ENCODE measurements at places on chromosomes 7 and 10. TPM values are rescaled to one million over a fixed set of nuclear protein-coding genes. Genes with fewer than 3 reads are reported as not detected.
A peak's percentile ranks its signal among the peaks of the same experiment; 100 is the strongest.

DNA sequence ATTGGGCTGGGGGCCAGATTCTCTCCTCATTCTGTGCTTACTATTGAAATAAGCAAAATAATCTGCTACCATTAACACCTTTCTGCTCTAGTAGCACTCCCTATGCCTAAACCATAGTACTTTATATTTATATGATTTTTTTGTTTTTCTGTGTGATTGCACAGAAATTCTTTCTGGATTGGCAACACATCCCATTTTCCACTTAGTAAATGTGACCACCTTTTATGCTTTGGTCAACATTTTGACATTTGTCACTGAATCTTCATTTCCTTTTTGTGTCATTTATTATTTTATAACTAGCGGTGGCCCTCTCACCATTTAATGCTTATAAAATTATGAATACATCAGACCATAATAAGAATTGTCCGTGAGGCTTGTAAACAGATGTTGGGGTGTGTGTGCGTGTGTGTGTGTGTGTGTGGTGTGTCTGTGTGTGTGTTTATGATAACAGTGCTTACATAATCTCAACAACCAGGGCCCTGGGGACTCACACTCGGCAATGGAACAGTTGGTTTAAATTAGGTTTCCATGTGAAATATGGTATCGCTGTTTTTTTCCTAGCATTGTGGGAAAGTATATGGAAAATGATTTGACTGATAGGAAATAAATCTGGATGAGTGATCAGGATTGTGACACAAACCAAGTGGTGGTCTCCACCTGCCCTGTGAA is 138.9 kb downstream of the NOC3L start:
- DNase-seq: no peak

PPP1R3A gene
- total RNA-seq: 45.1 TPM

- no peak for DNase-seq
Measured at GRCh38 chr7:69608878-69609277, 10.6 kb downstream of the AUTS2 start.

GRCh38 chr7:38655833-38656774 is 24.9 kb upstream of the AMPH start:
- peak; percentile 22 for DNase-seq

TBX20 gene
- not detected for total RNA-seq

ARMC3 gene
- total RNA-seq: not detected

GRCh38 chr7:31814187-31814586 is 127.2 kb downstream of the PPP1R17 start:
- DNase-seq: no peak

GRCh38 chr10:84540022-84540616 is 211.7 kb downstream of the CCSER2 start:
- DNase-seq: no peak

DNA sequence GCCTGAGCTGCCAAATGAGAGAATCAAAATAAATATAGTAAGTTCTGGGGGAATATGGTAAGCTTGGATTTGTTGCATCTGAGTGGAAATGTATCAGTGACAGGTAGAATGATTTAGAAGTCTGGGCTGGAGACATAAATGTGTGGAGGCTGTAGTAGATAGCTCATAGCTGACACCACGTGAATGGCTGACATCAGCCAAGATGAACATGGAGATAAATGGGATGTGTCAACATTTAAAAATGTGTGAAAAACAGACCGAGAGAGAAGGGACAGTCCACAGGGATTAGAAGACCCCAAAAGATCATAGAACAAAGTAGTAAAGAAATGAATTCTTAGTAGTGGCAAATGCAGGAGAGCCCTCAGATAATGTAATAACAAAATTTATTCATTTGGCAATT is 40.9 kb downstream of the NAMPT start:
- DNase-seq: no peak

GPR85 gene
- total RNA-seq: 0.82 TPM

- DNase-seq: no peak
Measured at GRCh38 chr10:125451319-125451718, 231.6 kb downstream of the TEX36 start.

GRCh38 chr7:142615508-142615907 is 133.8 kb upstream of the PRSS1 start:
- no peak for DNase-seq

DNA sequence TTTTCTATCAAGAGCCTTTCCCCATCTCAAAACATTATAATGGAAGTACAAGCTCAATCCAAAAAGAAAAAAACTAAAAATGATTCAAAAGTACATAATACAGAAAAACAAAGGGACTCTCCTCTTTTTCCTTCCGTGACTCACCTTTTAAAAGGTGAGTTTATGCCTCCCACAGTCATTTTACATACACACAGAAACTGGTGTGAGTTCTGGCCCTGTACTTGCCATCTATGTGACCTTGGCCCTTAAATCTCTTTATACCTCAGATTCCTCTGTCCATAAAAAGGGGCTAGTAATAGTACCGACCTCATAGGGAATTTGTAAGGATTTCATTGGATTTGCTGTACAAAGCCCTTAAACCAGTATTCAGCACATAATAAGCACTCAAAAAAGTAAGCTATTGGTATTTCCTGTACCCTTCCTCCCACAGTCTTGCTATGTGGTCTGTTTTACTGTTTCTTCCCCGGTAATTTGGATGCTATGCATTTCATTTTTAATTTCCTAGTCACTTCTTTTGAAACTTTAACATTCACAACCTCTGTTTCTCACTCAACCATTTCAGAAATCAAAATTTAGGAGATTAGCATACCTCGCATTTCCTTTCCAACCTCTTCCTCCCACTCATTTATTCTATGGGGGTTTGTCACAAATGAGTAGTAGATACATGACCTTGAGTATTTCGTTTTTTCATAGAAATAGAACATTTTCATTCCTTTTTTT is 39.0 kb downstream of the STK17A start:
- no peak for DNase-seq

DNA sequence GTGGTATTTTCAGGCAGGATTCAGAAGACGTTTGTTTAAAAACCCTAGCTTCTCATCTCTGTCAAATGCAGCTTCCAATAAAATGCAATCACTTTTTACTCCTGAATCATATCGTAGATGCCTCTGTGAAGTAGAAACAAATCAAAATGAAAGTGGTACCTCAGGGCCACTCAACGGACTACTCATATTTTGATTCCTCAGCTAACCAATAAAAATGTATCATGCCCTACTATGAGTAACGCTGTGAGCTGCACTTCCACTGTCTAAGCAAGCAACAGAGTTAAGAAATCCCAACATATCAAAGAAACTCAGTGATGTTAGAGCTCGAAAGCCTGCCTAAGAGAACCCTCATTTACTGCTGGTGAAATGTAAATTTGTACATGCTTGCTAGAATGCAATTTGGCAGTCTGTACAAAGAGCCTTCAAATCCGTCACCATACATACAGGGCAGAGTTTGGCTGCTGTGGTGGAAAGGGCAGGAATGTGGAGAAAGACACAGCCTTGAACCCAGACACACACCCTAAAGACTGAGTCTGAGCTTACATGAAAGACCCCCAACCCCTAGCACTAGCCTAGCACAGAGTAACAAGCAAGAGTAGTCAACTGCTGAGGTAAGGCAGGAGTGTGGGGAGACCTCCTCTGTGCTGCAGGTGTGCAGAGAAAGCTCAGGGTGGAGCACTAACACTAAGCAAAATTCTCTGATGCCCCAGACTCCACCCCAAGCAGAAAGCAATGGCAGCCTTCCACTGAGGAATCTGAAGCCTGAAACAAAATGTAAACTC is 151.5 kb downstream of the ANK3 start:
- no peak for DNase-seq

DNA sequence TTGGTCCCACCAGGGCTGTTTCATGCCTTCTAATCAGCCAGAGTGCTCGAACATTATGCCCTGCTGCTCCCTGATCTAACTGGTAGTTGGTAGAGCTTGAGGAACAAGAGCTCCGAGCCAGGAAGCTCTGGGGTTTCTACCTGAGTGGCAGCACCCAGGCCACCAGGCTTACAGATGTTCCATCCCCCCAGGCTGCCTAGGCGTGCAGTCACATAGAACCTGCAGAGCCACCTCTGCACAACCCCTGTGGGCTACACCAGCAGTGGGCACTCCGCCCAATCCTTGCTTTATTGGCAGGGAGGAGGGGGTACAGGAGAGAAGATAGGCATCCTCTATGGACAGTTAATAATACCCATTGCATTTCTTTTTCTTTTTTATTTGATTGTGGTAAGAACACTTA is 21.8 kb downstream of the MAP3K8 start:
- no peak for DNase-seq

EBLN1 gene
- not detected for total RNA-seq

GRCh38 chr7:17971411-17971810 is 31.1 kb upstream of the SNX13 start:
- DNase-seq: no peak

- no peak for DNase-seq
Measured at GRCh38 chr7:107538001-107538400, 25.7 kb downstream of the COG5 start.

- DNase-seq: no peak
Measured at GRCh38 chr10:17368708-17369272, 85.6 kb downstream of the ST8SIA6 start.

DNA sequence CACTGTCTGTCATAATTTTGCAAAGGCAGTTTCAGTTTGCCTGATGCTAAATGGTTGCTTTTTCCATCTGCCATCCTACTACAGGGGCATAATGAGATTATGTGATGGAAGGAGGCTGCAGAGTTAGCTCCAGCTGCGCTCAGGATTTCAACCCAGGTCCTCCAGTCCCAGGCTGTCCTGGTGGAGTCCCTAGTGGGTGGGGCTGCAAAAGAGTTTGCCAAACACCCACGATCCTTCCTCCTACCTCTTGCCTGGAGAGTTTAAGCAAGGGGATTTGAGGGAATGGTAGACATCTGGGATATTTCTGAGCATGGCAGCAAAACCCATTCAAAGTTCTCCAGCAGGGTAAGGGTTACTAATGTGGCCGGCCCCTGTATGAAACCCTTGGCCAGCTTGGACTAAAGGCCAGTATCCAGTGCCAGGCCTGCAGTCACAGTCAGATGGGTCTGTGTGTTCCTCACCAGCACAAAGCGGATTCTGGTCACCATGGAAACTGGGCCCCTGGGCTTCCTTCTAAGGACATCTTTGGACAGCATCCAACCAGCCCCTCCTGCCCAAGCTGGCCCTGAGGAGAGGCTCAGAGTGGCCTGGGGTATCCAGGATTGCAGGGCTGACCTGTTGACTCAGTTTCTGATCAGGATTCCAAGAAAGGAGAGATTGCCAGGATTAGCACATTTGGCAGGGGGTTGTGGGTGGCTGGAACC is 42.7 kb upstream of the CHST3 start:
- no peak for DNase-seq

- no peak for DNase-seq
Measured at GRCh38 chr10:122138831-122139625, 132.1 kb upstream of the BTBD16 start.

DNA sequence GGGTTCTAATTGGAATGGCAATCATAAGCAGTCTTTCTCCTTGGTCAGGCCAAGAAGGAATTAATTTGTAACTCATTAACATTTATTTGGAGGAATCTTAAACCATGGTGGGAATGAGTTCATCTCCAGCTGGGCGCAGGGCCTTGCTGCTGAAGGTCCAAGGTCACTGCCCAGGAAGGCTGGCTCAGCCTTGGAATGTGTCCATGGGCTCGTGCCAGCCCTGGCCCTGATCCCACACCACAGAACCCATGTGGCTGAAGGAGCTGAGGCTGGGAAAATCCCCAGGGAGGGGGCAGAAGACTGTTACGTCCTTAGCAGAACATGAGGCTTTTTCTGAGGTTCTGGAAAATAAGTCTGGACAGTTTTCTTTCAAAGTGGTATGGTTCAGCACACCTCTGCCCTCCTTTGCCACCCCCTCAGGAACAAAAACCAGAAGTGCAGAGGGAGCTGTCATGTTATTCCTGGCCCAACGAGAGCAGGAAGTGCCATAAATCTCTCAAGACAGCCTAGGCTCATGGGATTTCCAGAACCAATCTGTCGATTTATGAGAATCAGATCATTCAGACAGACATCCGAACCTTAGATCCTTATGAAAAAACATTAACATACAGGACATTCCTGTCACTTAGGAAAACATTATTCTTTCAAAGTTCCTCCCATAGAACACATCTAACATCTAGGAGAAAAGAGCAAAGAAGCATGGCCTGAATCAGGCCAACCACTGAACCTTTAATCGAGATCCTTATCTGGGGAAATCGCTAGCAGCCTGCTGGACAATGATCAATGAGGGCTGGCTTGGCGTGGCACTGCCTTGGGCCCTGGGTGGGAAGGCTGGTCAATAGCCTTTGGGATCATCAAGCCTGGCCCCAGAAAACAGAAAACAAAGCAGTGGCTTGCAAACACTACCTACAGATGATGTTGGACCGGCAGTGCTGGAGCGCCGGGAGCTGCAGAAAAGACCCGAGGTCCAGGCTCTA is 134.3 kb downstream of the TAX1BP1 start:
- DNase-seq: no peak

GRCh38 chr10:6729861-6730344 is 149.8 kb upstream of the PRKCQ start:
- no peak for DNase-seq

- no peak for DNase-seq
Measured at GRCh38 chr10:87622314-87623004, 37.2 kb upstream of the PAPSS2 start.

DNA sequence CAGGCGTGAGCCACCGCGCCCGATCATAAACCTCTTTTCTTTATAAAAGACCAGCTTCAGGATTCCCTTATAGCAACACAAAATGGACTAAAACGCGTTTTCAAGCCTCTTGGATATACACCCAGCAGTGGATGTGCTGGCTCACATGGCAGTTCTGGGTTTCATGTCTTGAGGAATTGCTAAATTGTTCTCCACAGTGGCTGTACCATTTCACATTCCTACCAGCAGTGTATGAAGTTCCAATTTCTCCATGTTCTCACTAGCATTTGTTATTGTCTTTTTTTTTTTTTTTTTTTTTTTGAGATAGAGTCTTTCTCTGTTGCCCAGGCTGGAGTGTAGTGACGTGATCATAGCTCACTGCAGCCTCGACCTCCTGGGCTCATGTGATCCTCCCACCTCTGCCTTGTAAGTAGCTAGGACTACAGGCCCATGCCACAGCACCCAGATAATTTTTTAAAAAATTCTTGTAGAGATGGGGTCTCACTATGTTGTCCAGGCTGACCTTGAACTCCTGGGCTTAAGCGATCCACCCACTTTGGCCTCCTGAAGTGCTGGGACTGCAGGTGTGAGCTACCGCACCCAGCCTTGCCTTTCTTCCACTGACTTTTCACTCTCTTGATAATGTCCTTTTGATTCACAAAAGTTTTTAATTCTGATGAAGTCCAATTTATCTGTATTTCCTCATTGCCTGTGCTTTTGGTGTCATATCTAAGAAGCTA is 17.4 kb downstream of the TECPR1 start:
- DNase-seq: no peak

- no peak for DNase-seq
Measured at GRCh38 chr7:38310591-38311101, 37.2 kb upstream of the TARP start.

GIMAP1 gene
- total RNA-seq: 4.1 TPM

NME8 gene
- total RNA-seq: not detected

DNA sequence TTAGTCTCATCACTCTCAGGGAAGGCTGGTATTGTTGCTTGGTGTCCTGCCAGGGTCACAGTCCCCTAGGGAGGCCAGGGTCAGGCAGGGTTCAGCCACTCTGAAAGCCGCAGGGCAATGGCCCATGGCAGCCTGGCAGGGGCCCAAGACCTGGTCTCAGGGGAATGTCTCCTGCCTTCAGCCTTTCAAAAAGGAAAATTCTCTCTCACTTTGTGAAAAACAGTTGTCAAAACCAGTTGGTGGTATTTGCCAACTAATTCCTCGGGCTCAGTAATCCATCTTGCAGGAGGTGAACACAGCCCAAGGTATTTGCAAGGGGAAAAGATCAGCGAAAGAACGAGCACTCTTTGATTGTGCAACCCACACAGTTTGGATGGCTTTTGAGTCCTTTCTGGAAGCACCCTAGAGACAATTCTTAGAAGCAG is 101.5 kb downstream of the JCAD start:
- no peak for DNase-seq

Data from gastrocnemius medialis (tissue), 4 donors.